ENCODE measurements at places on chromosomes 6 and 20.

- DNase-seq, result no peak
These were observed 53.3 kb downstream of the CHMP4B start for GRCh38 chr20:33864324-33864963.

- DNase-seq, result peak; percentile 77
These were observed 24.2 kb downstream of the ZNF311 start for GRCh38 chr6:28980852-28981430.

- DNase-seq, result no peak
These were observed 32.3 kb upstream of the CITED2 start for GRCh38 chr6:139406577-139407343.

DNA sequence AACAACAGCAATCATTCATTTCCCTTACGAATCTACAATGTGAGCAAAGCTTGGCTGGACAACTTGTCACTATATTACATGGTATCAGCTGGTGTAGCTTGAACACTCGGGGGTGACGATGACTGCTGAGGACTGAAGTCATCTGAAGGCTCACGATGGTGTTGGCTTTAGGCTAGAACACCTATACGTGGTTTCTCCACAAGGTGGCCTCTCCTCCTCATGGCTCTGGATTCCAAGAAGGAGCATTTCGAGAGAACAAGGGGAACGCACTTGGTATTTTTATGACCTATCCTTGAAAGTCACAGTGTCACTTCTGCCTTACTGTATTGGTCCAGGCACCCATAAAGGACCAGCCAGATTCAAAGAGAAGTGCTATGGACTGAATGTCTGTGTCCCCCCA lies 37.5 kb upstream of the ADGRF1 start:
- no peak for DNase-seq

- DNase-seq, result no peak
These were observed 828 bp downstream of the TP53RK start for GRCh38 chr20:46688151-46689081.

DNA sequence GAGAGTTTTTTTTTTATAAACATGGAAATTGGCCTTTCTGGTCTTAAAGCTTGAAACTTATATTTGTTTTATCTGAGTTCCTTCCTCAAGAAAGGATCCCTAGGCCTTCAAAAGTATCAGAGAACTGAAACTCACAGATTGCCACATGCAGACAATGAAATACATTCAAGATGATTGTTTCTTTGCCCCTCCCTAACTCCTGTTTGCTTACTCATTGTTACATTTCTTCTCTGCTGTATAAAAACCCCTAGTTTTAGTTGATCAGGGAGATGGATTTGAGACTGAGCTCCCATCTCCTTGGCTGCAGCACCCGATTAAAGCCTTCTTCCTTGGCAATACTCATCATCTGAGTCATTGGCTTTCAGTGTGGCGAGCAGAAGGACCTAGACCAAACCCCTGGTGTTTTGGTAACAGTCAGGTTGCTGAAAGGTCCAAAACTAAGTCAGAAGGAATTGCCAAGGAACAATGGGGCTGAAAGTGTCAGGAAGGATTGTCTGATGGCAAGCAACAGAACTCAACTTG lies 132.3 kb upstream of the SULF2 start:
- no peak for DNase-seq

DNA sequence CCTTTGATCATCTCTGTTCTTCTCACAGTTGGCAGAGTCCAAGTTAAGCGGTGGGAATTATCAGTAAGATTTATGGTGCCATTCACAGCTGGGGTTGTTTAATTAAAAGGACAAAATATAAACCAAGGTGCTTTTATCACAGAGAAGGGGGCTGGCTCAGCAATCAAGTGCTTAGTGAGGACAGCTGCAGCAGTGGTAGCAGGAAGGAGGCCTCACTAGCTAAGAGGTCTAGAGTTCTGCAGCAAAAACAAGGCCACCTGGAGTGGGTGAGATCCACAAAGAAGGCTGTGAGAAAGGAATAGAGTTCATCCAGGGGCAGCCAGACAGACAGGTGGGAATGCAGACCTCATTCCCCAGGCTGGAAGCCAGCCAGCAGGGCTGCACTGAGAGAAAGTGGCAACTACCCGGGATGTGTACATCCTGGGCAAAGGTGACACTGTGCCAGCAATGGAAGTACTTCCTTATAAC lies 37.1 kb downstream of the PIGU start:
- no peak for DNase-seq

DNA sequence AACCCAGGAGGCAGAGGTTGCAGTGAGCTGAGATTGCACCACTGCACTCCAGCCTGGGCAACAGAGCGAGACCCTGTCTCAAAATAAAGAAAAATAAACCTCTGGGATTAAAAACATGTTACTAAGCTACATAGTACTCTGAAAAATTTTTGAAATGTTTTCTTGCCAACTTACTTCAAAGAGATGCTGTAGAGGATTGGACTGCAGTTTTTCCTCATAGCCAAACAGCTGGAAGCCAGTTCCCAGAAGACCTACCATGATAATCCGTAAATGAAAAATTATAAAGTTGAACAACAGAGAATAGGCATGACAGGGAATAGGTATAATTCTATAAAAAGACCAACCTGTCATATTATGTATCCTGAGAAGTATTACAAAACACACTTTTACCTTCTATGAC lies 48.0 kb downstream of the RARS2 start:
- no peak for DNase-seq

- no peak for DNase-seq
These were observed 23.7 kb downstream of the RNASET2 start for GRCh38 chr6:166932616-166933015.

- peak; percentile 89 for DNase-seq
These were observed 133.9 kb upstream of the NEDD9 start for GRCh38 chr6:11366183-11366933.

- DNase-seq, result no peak
These were observed 64.4 kb downstream of the PREX1 start for GRCh38 chr20:48763216-48763914.

- no peak for DNase-seq
These were observed 822 bp downstream of the FOXQ1 start for GRCh38 chr6:1312473-1313367.

DNA sequence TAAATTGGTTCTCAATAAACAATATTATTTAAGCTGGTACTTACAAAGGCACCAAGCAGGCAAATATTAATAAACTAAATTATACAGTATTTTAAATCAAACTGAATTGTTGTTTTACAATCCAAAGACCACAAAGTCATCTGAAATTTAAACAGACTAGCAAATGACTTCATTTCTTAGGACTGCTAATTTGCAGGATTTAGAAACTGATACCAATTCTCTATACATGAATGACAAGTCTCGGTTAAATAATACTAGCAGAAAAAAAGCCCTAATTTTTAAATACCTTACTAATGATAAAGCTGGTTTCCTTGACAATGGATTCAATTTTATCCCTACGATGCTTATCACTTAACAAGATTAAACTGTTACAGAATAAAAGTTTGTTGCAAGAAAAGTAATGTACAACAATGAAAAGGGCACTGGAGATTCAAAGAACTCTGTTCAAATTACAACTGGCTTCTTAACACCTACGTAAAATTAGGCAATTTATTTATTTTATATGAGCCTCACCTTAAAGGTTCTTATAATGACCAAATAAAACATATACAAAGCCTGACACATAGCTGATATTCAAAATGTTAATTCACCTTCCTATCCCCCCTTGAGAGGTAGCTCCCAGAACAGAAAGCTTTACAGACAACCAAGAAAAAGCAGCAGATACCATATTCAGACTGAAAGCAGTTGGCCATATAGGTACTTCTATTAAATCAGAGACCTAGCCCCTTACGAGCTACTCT lies 33.1 kb downstream of the HBS1L start:
- peak; percentile 44 for DNase-seq

GRCh38 chr6:27332692-27333641 lies 20.9 kb upstream of the POM121L2 start:
- peak; percentile 80 for DNase-seq

DNA sequence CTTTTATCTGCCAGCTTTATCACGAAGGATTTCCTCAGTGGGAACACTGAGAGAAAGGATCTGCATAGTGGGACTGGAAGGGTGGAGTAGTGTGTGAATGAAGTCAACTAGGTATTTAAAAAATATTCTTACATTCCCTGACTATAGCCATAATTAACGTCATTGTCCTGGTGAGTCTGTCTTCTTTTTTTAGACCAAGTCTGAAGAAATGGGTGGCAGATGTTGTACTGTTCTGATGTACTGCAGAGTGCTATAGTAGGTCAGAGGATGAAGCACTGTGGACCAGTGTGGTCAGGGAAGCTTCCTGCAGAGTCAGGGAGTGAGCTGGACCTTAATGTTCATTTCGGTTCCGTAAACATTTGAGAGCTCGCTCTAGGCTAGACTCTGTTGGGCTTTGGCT lies 11.9 kb downstream of the TULP4 start:
- DNase-seq, result no peak

- no peak for DNase-seq
These were observed 660.4 kb upstream of the GJE1 start for GRCh38 chr6:141472162-141472928.

- DNase-seq, result no peak
These were observed 50.9 kb downstream of the FAM217A start for GRCh38 chr6:4028051-4028450.

- no peak for DNase-seq
These were observed 2.6 kb upstream of the WFDC5 start for GRCh38 chr20:45117581-45117980.

DNA sequence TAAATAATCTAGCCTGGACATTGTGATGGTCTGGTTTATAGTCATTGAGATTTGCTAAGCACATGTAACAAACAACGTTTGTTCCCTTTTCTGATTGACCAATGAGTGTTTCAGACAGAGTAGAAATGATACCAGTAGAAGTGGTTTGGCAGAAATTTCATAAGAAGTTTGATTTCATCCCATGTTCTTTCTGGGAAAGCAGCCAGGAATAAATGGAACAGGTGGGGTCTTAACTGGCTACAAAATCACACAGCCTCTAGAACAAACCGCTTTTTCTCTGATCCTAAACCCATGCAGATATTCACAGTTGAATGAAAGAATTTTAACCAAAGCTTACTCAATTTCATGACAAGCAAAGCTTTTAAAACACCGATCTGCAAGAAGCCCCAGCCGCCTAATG lies 227.5 kb downstream of the UST start:
- DNase-seq, result no peak

DNA sequence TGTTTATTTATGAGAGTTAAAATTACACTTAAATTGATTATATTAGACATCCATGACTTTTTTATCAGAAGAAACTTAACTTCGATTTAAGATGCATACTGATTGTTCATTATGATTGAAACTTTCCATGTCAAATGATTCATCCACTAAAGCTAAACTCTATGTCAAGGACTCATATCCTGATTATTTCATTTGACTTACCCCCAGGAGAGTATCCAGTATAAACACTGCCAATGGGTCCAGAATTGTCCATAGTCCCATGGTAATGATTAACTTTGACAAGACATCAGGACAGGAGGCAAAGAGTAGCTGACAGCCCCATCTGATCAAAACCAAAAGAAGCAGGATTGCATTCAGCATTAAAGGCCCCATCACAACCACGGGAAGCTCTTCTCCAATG lies 709.9 kb downstream of the TFAP2A start:
- no peak for DNase-seq

GRCh38 chr20:16615199-16615598 lies 42.0 kb upstream of the KIF16B start:
- no peak for DNase-seq

DNA sequence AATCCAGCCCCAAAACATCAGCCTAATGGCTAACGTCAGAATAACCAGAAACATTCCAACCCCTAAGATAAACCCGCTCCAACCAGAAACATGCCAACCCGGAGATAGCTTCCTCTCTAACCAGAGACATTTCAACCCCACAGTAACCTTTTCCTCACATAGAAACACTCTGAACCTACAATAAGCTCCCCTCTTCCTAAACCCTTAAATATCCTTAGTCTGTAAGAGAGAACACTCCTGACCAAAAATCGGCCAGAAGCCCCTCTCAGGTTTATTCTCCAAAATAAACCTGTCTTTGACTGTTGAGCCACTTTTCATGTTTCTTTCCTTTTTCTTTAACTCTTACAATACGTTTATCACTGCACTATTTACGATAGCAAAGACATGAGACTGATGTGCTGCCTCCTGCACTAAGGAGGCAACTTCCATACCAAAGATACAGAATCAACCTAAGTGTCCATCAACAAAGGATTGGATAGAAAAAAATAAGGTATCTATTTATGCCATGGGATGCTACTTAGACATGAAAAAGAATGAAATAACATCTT lies 5.0 kb upstream of the GABRR2 start:
- DNase-seq, result no peak

DNA sequence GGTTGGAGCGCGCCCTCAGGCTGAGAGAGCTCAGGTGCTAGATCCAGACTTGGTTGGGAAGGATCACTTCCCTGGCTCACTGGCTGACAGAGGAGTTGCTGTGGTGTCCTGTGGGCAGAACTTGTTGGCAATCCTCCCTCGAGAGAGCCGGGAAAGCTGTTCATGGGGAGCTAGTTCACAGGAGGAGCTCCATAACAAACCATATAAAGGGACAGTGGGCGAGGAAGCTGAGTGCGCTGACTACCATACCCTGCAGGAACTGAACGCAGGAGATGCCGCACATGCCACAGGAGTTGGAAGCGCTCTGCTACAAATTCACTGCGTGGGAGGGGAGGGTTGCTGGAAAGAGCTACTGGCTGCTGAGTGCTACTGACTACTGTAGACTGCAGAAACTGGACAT lies 243.2 kb downstream of the OGFRL1 start:
- DNase-seq, result no peak

GRCh38 chr20:58558486-58559367 lies 43.5 kb upstream of the APCDD1L start:
- DNase-seq, result no peak

DNA sequence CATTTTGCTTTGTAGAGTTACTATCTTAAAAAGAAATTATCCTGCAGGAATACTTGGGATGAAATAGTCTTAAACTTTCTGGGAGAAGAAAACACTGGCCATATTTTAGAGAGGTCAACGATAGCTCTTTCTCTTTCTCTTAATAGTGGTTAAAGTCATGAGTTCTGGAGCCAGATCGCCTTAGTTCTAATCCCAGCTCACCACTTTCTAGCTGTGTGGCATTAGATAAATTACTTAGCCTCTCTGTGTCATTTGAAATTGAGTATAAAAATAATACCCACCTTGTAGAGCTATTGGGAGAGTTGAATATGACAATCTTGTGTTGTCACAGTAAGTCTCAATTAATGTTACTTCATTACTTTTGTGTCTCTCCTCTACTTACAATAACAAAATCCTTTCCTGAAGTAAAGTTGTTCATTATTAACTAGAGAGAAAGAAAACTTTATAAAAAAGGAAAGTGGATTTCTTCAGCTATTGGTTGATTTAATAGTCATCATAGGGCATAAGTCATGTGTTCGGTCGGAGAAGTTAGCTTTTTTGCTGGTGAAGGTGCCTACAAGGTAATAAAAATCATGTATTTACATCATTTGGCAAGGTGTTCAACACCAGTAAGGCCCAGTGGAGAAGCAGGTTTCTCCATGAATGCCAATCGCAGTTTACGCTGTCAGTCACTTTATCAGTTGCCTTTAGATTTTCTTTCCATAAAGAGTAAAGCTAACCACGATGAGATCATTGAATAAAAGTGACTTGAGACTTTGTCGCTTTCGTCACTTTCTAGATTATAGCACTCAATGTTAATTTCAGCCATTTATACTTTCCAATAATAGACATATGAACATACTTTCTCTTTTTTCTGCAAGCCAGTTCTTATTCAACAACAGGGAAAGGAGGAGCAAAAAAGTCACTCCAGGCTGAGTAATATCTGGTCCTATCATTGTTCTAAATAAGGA lies 2.0 kb downstream of the NEDD9 start:
- DNase-seq, result no peak

GRCh38 chr6:50681213-50681824 lies 32.0 kb upstream of the TFAP2D start:
- DNase-seq, result no peak

- no peak for DNase-seq
These were observed 103.4 kb downstream of the LRRC1 start for GRCh38 chr6:53898026-53898795.

GRCh38 chr6:28658475-28659249 lies 133.0 kb downstream of the GPX5 start:
- DNase-seq, result no peak
